ENCODE measurements at places on chromosomes 16 and 17. TPM values are rescaled to one million over a fixed set of nuclear protein-coding genes. Genes with fewer than 3 reads are reported as not detected.

The SOST gene
- polyA plus RNA-seq: not detected

The KRTAP4-9 gene
- not detected for polyA plus RNA-seq

The UBALD1 gene
- 1.6 TPM for polyA plus RNA-seq

The CX3CL1 gene
- not detected for polyA plus RNA-seq

The TOX3 gene
- not detected for polyA plus RNA-seq

DNA sequence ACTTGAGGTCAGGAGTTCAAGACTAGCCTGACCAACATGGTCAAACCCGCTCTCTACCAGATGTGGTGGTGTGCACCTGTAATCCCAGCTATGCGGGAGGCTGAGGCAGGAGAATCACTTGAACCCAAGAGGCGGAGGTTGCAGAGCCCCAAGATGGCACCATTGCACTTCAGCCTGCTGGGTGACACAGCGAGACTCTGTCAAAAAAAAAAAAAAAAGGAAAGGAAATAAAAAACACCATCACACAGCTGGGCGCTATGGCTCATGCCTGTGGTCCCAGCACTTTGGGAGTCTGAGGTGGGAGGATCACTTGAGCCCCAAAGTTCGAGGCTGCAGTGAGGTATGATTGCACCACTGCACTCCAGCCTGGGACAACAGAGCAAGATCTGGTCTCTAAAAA is 13.3 kb upstream of the SBK1 start:
- H3K36me3 ChIP-seq: no peaks in the 10 kb centered on the region
- DNase-seq: peak; percentile 21
- no peak overlapping the region for H3K4me3 ChIP-seq

GRCh38 chr16:57628008-57628781 is at the start of gene ADGRG1:
TSS of gene ADGRG1 (plus strand) at chr16:57628630. CDS start at chr16:57650288, 21,658 bp downstream.
- H3K36me3 ChIP-seq: no peaks in the 10 kb centered on the region
- no peaks in the 10 kb centered on the region for H3K27me3 ChIP-seq
- H3K27ac ChIP-seq: no peak within 1 kb of the TSS
- H3K4me1 ChIP-seq: no peaks in the 10 kb centered on the region
- DNase-seq: no peak
- peak within 1 kb of the TSS; percentile 26 for H3K4me3 ChIP-seq

GRCh38 chr16:29230671-29231096 is 175.8 kb downstream of the NPIPB11 start:
- H3K4me1 ChIP-seq: no peaks in the 10 kb centered on the region
- H3K27ac ChIP-seq: no peak overlapping the region
- no peak for DNase-seq
- no peaks in the 10 kb centered on the region for H3K27me3 ChIP-seq
- H3K4me3 ChIP-seq: no peak overlapping the region

GRCh38 chr16:27822996-27823395 is 240.5 kb downstream of the GSG1L start:
- H3K27ac ChIP-seq: no peak overlapping the region
- no peaks in the 10 kb centered on the region for H3K27me3 ChIP-seq
- no peaks in the 10 kb centered on the region for H3K36me3 ChIP-seq
- H3K4me3 ChIP-seq: no peak overlapping the region
- no peaks in the 10 kb centered on the region for H3K4me1 ChIP-seq

- no peak overlapping the region for H3K27ac ChIP-seq
- H3K4me3 ChIP-seq: no peak overlapping the region
- peaks cover 41% of the 10 kb centered on the region for H3K4me1 ChIP-seq
- no peak for DNase-seq
- H3K36me3 ChIP-seq: no peaks in the 10 kb centered on the region
Measured at GRCh38 chr16:81520151-81520470, 75.5 kb downstream of the CMIP start.

DNA sequence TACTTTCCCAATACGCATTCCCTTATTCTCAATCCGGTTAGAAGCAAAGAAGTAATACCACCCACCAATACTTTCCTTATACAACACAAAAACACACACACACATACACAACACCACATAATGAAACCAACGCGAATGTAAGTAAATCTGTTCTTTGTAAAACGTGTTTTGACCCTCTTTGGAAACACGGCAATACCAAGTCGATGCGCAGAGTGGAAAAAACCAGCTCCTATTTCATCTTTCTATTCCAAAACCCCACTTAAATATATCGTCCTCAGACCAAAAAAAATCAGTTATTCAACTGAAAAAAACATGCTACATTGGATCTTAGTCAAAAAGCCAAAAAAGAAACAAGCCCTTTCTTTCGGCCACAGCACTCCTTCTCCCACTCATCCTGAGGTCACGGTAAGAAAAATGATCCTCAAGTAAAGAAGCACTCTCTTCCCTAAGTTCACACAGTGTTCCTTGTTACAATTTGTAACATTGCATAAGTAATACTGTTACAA is 31.0 kb upstream of the ARL4D start:
- no peak for DNase-seq
- H3K36me3 ChIP-seq: no peaks in the 10 kb centered on the region
- peak overlapping the region; percentile 93 for H3K27ac ChIP-seq
- H3K27me3 ChIP-seq: no peaks in the 10 kb centered on the region

DNA sequence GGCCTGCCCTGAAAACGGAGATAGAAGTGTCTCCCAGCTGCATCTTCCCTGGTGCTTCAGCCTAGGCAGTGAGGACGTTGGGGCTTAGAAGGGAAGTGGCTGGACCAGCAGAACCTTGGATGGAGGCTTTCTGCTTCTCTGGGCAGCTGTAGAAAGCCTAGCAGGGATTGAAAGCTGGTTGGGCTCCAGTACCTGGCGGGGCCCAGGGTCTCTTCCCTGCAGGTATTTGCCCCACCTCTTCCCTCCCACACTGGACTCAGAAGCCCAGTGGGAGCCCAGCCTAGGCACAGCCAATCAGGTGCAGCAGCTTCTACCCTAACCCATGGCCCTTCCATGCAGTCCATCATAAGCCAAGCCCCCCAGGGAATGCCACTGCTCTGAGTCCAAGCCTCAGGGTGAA is 190.3 kb upstream of the IRX6 start:
- no peak overlapping the region for H3K27ac ChIP-seq
- H3K36me3 ChIP-seq: no peaks in the 10 kb centered on the region
- no peak for DNase-seq
- H3K4me3 ChIP-seq: no peak overlapping the region
- no peaks in the 10 kb centered on the region for H3K4me1 ChIP-seq

GRCh38 chr16:55811811-55812210 is 21.1 kb downstream of the CES1 start:
- H3K4me1 ChIP-seq: no peaks in the 10 kb centered on the region
- H3K4me3 ChIP-seq: no peak overlapping the region
- no peaks in the 10 kb centered on the region for H3K27me3 ChIP-seq

DNA sequence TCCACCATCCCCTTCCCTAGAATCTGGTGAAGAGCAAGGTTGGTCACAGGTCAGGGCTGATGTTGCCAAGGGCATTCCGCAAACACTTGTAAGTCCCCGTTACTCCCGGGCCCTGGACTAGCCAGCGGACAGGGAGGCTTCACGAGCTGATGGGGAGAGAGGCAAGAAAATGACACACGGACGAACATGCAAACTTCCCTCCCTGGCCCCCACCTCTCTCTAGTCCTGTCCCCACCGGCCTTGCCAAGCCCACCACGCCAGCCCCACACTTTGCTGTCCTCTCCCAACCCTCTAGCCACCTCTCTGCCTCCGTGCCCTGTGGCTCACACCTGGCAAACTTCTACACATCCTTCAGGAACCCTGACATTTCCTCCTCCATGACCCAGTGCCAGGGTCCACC is 54.8 kb downstream of the RPH3AL start:
- no peaks in the 10 kb centered on the region for H3K27me3 ChIP-seq
- no peaks in the 10 kb centered on the region for H3K4me1 ChIP-seq
- no peak overlapping the region for H3K4me3 ChIP-seq
- no peak for DNase-seq
- H3K36me3 ChIP-seq: no peaks in the 10 kb centered on the region
- no peak overlapping the region for H3K27ac ChIP-seq

- no peaks in the 10 kb centered on the region for H3K4me1 ChIP-seq
- no peak overlapping the region for H3K4me3 ChIP-seq
- no peaks in the 10 kb centered on the region for H3K27me3 ChIP-seq
- no peaks in the 10 kb centered on the region for H3K36me3 ChIP-seq
- DNase-seq: no peak
- H3K27ac ChIP-seq: no peak overlapping the region
Measured at GRCh38 chr17:10018461-10018891, 113.4 kb upstream of the RCVRN start.

DNA sequence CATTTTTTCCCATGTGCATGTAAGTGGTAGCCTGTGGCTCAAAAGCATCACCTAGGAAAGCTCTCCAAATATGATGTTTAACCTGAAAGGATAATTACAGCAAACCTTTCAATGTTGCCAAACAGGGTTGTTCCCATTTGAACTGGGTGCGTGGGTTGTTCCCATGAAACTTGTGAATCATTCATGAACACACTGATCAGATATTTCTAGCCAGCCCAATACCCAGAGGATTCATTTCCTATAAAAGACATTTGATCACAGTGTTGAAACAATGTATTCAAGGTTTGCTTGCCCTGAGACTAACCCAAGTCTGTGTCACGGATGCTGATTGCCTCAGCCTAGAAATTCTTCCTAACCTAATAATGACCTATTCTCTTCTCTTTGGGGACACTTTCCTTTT is 12.9 kb downstream of the KRT39 start:
- no peak for DNase-seq
- no peak overlapping the region for H3K4me3 ChIP-seq
- no peaks in the 10 kb centered on the region for H3K36me3 ChIP-seq
- no peaks in the 10 kb centered on the region for H3K4me1 ChIP-seq
- no peaks in the 10 kb centered on the region for H3K27me3 ChIP-seq

Data from naive thymus-derived CD4-positive, alpha-beta T cell (primary cell).